GM19239 (cell line): ENCODE measurements at places on chromosomes 5 and 9.

GRCh38 chr9:129164246-129164930 is 13.7 kb downstream of the IER5L start:
- no peak for DNase-seq

GRCh38 chr5:133368916-133369783 is 243.2 kb downstream of the FSTL4 start:
- no peak for DNase-seq

DNA sequence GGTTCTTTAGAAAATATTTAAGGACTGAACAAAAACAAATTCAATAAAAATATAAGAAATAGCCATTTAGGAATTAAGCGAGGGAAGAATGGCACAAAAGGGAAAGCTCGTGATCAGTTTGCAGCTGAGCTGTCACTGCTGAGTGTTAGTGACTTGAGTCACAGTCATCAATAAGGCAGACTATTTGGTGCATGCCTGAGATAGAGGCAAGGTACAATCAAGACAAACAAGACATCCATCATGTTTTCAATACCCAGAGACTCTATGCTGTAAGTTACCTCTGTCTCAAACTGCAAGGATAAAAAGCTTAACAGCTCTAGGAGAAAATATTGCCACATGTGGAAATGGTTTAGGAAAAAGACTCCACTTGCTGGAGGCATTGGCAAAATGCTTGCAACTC is 426.4 kb upstream of the TYRP1 start:
- no peak for DNase-seq

GRCh38 chr9:113219969-113220368 is 1.1 kb downstream of the FKBP15 start:
- DNase-seq, result peak; percentile 18

GRCh38 chr5:39394946-39395345 is 29.8 kb downstream of the DAB2 start:
- no peak for DNase-seq

DNA sequence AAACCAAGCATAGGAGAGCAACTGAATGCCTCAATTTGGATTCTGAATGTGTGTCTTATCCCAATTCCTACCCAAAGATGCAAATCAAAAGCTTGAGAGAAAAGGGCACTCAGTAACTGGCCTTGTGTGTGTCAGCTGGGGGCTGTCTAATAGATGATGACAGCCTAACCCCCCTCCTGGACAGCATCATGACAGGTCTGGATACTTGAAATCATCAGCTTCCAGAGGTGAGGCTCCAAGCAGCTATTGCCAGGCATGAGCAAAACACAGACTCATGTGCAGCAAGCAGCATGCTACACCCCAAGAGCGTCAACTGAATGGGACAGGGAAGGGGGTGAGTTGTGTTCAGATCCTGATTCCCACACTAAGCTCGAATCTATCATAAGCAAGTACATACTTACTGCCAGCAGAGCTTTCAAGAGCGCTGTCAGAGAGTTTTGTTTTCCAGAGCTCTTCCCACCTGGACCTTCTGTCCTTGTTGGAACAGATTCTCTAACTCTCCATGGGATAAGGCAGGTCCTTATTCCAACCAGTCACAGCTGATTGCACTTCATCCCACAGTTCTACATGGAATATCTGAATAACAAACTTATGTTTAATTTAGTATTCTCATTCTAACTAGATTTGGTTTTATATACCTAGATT is 467.5 kb downstream of the DTWD2 start:
- no peak for DNase-seq

- no peak for DNase-seq
These were observed 327.0 kb upstream of the KLF4 start for GRCh38 chr9:107816561-107817021.

DNA sequence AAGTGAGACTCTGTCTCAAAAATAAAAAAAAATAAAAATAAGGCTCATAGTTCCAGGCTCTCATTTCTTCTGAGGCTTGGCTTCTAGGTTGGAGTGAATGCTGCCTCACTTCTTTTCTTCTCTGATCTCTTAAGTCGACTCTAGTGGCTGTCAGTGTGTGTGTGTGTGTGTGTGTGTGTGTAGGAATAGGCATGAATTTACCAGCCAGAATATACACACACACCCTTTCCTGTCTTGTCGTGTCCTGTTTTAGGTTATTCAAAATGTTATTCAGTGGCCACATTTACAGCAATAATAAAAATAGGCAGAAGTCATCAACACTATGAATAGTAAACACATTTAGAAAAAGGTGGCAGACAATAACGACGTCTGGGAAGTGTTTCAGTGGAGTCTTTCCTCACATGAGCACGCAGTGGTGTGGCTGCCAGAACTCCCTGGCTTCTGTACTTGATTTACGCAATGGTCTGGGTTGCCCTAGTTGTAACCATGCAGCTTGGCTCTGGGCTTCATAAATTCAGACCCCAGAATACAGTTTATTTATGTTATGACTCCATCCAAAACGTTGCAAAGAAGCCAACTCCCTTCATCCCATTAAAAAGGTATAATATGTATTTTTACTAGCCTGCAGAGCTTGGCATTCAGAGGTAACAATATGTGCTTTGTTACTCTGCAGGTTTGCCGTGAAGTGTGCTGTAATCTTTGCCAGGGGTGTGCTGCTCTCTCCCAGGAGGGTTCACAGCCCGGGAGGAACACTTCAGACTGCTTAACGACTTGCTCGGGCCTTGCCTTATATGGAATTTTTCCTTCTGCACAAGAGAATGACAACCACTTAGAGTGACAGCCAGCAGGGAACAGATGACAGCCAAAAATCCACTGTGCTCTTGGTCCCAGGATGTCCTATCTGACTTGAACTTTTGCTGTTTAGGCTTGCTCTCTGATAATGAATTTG is 34.4 kb upstream of the PALM2AKAP2 start:
- DNase-seq, result no peak

DNA sequence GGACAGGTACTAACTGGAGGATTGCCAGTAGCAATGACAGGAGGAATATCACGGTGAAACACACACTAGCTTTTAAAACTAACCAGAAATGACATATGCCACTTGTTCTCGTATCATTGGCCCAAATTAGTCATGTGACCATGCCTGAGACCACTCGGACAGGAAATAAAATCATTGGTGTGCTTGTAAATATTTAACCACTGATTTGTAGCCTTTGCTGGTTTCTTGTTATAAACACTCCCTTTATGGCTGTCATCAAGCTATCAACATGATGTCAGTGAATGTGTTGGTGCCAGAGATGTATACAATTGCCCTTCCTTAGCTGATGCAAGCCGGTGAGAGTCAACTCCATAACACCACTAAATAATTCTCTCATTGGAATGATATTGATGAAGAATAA is 123.7 kb upstream of the ANKH start:
- no peak for DNase-seq

GRCh38 chr5:10485142-10485795 is 43.6 kb downstream of the ROPN1L start:
- DNase-seq, result no peak

- DNase-seq, result no peak
These were observed 12.6 kb upstream of the C5orf58 start for GRCh38 chr5:170220191-170220590.

GRCh38 chr5:56212130-56212879 is 20.8 kb downstream of the ANKRD55 start:
- no peak for DNase-seq

GRCh38 chr9:126546036-126546435 is 67.7 kb upstream of the LMX1B start:
- DNase-seq, result no peak

- DNase-seq, result no peak
These were observed 283.2 kb upstream of the CLINT1 start for GRCh38 chr5:158142156-158142555.

DNA sequence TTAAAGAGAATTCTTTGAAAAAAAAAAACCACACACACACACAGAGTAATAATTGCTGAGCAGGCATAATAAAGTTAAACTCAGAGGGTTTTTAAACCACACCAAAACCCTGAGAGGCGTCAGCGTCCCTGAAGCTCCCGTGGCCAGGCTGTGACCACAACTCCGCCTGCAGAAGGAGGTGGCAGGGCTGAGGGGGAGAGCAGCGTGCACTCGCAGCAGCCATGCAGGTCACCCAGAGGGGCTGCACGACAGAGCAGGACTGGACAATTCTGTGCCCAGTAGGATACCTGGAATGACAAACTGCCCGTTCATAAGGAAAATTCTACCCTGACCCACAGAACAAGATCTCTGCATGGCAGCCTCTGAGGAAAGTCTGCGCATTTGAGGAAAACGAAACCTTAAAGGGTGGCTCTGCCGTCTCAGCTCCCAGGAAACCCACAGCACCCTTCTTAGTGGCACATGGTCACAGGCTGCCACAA is 44.0 kb downstream of the ROR2 start:
- peak; percentile 46 for DNase-seq

- no peak for DNase-seq
These were observed 416.6 kb downstream of the PLK2 start for GRCh38 chr5:58043032-58043945.

- DNase-seq, result no peak
These were observed 286.4 kb upstream of the ISL1 start for GRCh38 chr5:51096859-51097258.

GRCh38 chr9:109781086-109781485 is 1.1 kb downstream of the PALM2AKAP2 start:
- DNase-seq, result no peak

- no peak for DNase-seq
These were observed 25.6 kb upstream of the VLDLR start for GRCh38 chr9:2595973-2596372.

DNA sequence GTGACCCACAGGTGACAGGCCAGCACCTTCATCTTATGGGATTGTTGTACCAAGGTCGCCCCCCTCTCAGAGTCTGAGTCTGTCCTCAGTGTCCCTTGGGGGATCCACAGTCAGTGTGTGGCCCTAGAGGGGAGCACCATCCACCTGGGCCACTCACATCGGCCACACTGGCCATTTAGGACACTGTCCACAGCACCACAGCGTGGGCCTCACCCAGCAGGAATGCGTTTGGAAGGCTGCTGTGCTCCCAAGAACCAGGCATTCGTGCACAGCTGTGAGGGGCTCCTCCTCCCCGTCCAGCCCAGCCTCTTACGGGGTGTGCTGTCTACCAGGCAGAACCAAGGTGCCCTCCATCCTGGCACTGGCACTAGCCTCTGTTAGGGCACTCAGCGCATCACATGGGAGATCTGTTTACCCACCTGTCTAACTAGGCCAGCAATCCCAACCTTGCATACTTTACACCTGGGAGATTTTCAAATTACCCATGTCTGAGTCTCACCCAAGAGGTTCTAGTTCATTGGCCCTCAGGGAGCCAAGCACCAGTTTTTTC is 24.5 kb upstream of the UBE2QL1 start:
- no peak for DNase-seq

DNA sequence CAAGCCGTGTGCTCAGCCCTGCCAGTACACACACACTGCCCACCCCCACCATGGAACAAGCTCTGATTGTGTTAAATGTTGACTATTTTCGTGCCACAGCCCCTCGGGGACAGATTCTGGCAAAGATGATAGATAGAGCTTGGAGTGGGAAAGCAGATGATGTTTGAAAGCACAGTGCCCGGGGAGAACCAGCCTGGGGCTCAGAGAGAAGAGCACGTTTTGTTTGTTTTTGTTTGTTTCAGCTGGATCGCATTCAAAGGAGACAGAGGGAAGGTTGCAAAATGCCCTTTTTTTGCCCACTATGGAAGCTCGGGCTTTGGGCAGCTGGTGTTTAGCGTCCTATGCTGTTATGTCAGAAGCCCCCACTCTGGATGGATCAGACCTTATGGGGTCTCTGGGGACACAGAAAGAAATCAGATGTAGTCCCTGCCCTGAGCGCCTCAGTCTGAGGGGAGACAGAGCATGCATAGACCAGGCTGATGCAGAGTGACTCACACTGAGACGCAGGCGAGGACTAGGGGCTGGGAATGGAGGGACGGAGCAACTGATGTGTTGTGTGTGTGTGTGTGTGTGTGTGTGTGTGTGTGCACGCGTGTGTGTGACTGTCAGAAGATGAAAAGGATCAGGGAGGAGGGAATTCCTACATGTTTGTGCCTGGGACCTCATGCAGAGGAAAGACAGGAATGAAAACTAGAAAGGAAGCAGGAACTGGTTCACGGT is 229.7 kb downstream of the MELK start:
- no peak for DNase-seq

DNA sequence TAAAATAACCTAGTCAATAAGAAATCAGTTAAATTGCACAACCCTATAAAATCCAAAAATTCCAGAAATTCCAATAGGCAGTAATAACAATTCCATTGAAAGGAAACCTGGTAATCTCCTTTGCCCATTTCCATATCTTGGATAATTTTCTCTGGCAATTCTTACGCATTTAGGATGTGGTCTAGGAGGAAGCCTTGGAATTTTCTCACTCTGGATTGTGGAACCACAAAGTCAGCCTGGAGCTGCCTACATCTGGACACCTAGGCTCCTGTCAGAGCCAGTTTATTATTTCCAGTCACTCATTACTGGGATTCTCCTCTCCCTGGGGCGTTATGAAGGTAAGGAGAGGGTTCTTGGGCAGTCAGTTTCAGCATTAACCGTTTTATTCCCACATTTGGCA is 40.3 kb upstream of the GNE start:
- no peak for DNase-seq

DNA sequence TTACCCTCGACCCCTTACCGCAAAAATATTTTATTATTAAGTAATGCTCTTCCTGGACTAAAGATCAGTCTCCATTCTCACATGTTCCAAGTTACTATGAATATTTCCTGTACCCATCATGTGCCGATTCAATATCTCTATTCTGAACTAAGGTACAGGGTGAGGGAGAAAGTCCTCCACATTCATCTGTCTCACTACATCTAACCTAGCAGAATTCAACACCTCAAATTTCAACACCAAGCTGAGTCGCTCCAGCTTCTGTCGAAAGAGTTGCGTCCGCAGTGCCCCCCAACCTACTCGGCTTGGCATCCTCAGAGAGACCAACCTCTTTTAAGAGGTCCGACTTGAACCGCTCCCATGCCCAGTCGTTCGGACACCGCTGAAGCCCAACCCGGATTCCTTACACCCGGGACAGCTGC is 1.0 kb downstream of the CERT1 start:
- DNase-seq, result no peak

DNA sequence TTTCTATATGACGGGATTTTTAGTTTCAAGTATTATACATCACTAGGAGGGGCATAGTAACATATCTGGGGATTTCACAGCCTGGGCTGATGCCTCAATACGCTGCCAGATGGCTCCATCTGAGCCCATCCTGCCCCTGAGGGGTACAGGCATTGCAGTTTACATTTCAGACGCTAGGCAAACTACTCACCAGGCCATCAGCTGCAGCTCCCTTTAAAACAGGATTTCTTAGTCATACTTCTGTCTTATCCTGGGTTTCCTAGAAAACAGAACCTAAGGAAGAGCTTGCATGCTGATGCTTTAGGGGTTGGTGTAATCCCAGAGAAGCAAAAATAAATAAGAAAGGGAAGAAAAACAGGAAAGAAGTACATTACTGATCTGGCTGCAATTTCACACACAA is 372.8 kb upstream of the PIK3R1 start:
- DNase-seq, result no peak
